ENCODE measurements at places on chromosomes 1 and 21.

DNA sequence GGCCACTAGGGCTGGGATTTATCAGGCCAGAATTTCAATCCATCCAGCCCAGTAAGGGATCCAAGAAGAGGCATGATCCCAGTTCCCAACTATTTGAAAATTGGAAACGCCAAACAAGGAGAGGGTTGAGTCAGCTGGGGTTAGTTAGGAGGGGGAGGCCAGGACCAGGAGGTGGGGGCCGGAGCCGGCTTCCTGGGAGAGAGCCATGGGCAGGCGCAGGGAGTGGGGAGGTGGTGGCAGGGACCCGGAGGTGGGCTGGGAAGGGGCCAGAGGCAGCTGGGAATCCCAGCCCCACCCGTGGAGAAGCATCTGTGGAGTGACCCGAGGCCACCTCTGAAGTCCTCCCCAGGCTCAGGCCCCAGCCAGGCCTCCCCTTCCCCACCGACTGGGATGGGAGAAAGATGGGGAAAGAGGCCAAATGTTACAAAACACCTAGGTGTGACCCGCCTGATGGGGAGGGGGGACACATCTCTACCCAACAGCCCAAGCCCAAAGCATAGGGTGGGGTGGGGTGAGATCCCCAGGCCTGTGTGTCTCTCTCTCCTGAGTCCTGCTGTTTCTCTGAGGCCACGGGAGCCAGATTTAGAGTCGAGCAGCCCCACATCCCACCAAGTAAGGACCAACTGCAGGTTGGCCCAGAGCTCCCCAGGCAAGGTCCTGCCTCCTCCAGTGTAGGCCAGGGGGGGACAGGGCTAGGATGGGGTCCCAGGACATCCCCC lies 10.1 kb downstream of the HSPG2 start:
- no peak overlapping the region for H3K4me3 ChIP-seq
- H3K4me1 ChIP-seq, result no peaks in the 10 kb centered on the region
- no peak for DNase-seq
- H3K27ac ChIP-seq, result no peak overlapping the region
- no peaks in the 10 kb centered on the region for H3K27me3 ChIP-seq
- H3K36me3 ChIP-seq, result no peaks in the 10 kb centered on the region

- no peak overlapping the region for H3K4me3 ChIP-seq
- no peaks in the 10 kb centered on the region for H3K4me1 ChIP-seq
- no peaks in the 10 kb centered on the region for H3K27me3 ChIP-seq
- no peak overlapping the region for H3K27ac ChIP-seq
These were observed 8.2 kb downstream of the DMRTB1 start for GRCh38 chr1:53467391-53467790.

DNA sequence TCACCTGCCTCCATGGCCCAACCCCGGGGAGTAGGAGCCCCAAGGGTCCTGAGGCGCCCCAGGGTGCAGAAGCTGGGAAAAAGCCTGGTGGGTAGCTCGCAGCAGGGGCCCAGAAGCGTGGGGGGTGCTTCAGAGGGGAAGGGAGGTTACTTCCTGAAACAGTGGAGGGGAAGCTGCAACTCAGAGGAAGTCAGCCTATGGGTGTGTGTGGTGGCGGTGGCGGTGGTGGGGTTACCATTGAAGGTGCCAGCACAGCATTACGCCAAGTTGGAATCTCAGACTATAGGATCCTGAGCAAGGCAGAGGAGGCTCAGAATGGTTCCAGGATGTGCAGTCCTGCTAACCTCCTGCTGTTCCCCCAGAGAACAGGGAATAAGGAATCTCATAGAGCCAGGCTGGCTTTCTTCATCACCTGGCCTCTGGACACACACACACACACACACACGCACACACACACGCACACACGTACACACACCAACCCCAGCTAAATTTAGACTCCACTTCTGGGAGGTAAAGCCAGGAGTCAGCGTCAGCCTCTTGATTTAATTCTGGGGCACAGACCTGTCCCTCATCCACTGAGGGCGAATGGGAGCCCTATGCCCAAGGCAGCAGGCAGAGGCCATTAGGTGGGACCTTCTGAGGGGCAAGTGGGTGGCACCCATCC lies 1.3 kb downstream of the DENND4B start:
- H3K27me3 ChIP-seq, result no peaks in the 10 kb centered on the region
- H3K27ac ChIP-seq, result peak overlapping the region; percentile 77
- H3K4me3 ChIP-seq, result peak overlapping the region; percentile 79
- DNase-seq, result peak; percentile 73
- peaks cover 52% of the 10 kb centered on the region for H3K36me3 ChIP-seq
- H3K4me1 ChIP-seq, result peaks cover 25% of the 10 kb centered on the region

- H3K4me1 ChIP-seq, result no peaks in the 10 kb centered on the region
- no peak within 1 kb of the TSS for H3K27ac ChIP-seq
- H3K27me3 ChIP-seq, result no peaks in the 10 kb centered on the region
- H3K36me3 ChIP-seq, result no peaks in the 10 kb centered on the region
- H3K4me3 ChIP-seq, result no peak within 1 kb of the TSS
These were observed at the start of gene FCRL4 for GRCh38 chr1:157597959-157598667. FCRL4 (minus strand) TSS chr1:157598085; CDS start chr1:157597944, 141 bp downstream.

DNA sequence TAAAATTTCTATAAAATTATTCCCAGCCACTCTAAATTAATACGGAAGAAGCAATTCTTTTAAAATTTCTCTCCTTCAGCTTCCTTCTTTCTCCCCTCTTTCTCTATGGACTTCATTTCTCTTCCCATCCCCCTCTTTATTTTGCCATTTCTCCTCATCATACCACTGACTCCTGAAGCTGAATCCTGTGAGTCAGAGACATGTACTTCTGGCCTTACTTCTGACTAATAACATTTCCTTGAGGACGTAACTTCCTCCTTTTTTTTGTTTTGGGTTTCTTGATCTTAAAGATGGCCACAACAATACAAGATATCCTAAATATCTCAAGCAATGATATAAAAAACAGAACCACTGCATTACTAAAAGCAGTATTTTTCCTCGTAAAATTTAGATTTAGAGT lies 63.6 kb upstream of the DENND1B start:
- H3K4me3 ChIP-seq, result no peak overlapping the region
- H3K36me3 ChIP-seq, result no peaks in the 10 kb centered on the region
- no peak overlapping the region for H3K27ac ChIP-seq
- no peaks in the 10 kb centered on the region for H3K4me1 ChIP-seq
- H3K27me3 ChIP-seq, result no peaks in the 10 kb centered on the region

DNA sequence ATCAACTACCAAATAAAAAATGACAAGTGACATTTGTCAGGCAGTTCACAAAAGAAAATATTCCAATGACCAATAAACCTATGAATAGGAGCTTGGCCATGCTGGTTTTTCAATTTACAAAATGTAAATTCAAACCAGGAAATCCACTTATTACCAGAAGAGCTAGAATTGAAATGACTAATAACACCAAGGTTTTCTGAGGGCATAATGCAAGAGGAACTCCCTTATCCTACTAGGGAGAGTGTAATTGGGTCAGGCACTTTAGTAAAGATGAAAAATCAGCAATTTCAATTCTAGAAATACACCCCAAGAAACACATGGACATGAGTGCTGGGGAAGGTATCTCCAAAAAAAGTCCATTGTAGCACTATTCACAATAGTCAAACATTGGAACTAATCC lies 16.7 kb upstream of the TIAM1 start:
- no peaks in the 10 kb centered on the region for H3K36me3 ChIP-seq
- no peak overlapping the region for H3K27ac ChIP-seq
- no peaks in the 10 kb centered on the region for H3K27me3 ChIP-seq
- DNase-seq, result no peak
- peaks cover 26% of the 10 kb centered on the region for H3K4me1 ChIP-seq
- no peak overlapping the region for H3K4me3 ChIP-seq

DNA sequence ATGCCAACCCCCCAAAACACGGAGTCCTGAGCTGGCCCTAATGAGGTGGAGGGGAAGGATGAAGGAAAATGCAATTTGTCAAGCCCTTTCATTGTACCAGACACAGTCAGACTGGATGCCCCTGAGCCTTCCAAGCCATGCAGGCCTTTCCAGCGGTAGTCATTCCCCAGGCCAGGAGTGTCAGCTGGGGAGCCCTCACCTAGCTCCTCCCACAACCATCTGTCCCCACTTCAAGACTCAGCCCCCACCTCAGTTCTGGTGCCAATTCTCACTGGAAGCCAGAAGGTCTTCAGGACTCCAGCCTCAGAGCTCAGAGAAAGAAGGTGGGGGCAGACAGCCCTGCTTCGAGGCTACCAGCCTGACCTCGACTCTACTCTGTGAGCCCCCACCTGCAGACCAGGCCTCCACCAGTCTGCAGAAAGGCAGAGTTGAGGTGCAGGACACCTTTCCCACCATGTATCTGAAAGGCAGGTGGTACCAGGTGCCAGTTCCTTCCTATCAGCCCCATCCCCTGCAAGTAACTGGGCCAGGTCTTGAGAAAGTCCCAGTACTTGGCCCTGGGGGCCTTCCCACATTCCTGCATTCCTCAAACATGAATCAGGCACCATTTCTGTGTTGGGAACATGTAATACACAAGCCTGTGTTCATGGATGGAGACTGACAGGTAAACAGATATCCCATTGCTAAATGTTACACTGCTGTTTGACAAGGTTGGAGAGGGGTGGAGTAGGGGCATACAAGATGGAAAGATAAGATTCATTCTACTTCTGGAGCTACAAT lies 180.6 kb upstream of the EDN2 start:
- peaks cover 38% of the 10 kb centered on the region for H3K4me1 ChIP-seq
- DNase-seq, result no peak
- H3K36me3 ChIP-seq, result no peaks in the 10 kb centered on the region

DNA sequence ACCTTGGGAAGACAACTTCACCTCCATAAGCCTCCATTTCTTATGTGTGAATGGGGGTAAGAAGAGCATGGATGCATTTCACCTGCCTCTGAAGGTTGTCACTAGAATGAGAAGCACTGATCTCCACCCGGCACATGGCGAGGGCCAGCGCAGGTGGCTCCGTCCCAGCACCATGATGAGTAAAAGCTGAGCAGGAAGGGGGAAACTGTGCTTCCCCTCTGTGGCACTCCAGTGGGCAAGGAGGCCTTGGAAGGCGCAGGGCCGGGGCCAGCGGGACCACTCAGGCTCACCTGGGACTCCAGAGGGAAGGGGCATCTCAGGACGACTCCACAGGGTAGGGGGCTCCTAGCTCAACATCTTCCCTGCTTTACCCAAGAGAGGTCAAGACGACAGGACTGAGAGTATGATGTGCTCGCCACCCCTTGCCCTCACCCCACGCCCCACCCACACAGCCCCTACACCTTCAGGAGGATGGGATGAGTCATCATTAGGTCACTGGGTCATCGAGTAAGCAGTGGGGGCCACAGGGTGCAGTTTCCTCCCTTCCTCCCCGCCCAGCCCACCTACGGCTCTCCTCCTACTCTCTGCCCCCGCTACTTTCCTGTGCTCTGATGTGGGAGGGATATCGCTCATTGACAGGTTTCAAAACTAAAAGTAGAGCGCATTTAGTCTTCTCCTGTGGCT lies 112.1 kb downstream of the HIVEP3 start:
- H3K36me3 ChIP-seq, result no peaks in the 10 kb centered on the region
- DNase-seq, result no peak
- H3K27me3 ChIP-seq, result no peaks in the 10 kb centered on the region

DNA sequence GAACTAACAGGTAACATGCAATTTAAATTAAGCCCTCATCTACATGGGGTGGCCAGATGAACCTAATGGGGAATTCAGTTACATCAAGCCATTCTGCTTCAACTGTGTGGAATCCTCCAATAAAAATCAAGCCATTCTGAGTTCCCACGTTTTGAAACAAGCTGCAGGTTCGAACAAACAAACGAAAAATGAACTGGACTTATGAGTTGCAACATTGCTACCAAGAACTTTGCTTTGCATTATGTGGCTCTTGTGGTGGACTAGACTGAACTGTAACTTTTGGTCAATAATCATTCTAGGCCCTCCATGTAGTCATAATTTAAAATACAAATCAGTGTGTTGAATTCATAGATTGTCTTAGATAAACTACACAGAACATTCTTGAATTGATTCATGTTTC lies 517.2 kb downstream of the PTBP2 start:
- DNase-seq, result no peak
- H3K4me1 ChIP-seq, result no peaks in the 10 kb centered on the region
- no peak overlapping the region for H3K27ac ChIP-seq
- no peaks in the 10 kb centered on the region for H3K27me3 ChIP-seq
- H3K4me3 ChIP-seq, result no peak overlapping the region
- peaks cover 6% of the 10 kb centered on the region for H3K36me3 ChIP-seq

DNA sequence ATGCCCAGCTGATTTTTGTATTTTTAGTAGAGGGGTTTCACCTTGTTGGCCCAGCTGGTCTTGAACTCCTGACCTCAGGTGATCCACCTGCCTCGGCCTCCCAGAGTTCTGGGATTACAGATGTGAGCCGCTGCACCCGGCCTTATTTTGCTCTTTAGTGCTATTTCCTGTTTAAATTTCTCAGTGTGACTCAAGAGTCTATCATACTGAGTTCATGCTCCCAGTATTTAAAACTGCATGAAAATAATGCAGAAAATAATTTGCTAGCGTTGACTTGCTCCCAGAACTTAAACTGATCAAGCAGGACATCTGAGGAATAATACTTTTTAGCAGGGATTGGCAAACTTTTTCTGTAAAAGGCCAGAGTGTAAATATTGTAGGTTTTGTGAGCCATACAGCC lies 86.4 kb upstream of the C1orf21 start:
- no peaks in the 10 kb centered on the region for H3K4me1 ChIP-seq
- H3K27ac ChIP-seq, result no peak overlapping the region
- DNase-seq, result no peak
- H3K4me3 ChIP-seq, result no peak overlapping the region

GRCh38 chr1:229217716-229218115 lies 53.2 kb upstream of the RAB4A start:
- H3K4me3 ChIP-seq, result no peak overlapping the region
- no peak for DNase-seq
- H3K27ac ChIP-seq, result no peak overlapping the region

DNA sequence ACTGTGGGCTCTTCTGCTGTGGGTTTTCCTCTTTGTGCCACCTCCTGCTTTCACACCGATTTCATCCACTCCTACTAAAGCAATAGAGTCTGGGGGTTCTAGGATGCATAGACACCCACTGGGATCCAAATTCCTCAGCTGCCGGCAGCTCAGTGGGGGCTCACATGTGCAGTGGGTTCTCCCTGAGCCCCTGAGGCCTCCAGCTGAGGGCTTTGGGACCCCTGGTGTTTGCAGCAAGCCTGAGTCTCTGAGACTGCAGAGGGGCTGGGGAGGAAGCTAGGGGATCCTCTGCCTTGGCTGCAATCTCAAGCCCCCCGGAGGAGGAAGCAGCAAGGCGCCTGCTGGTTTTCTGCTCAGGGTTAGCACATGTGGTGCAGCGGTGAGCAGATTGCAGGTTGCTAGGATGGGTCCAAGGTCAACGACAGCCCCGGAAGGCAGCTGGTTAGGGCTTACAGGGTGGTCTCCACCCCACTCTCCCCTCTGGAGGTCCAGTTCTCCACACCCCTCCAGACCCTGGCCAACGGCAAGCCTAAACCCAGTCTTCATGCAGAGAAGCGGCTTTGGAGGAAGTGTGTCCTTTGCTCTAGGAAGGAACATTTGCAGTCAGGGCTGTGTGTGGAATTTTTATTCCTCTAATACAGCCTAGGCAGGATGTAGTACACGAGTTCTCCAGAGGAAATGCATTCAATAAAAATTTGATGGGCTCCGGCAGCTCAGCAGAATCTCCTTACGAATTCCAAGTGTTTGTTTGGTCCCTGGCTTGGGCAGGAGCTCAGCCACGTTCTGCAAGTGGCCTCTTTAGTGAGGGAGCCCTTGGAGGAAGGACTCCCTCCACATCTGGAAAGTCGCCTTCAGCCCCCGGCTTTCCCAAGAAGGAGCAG lies 269.1 kb upstream of the VAMP3 start:
- H3K4me3 ChIP-seq, result no peak overlapping the region
- no peak for DNase-seq
- H3K27me3 ChIP-seq, result no peaks in the 10 kb centered on the region
- no peak overlapping the region for H3K27ac ChIP-seq
- no peaks in the 10 kb centered on the region for H3K4me1 ChIP-seq

Measured in effector memory CD4-positive, alpha-beta T cell (primary cell).